T47D (cell line): ENCODE measurements at places on chromosomes 4 and X.

- DNase-seq: no peak
Measured at GRCh38 chrX:49192722-49193328, 6.7 kb upstream of the PRICKLE3 start.

DNA sequence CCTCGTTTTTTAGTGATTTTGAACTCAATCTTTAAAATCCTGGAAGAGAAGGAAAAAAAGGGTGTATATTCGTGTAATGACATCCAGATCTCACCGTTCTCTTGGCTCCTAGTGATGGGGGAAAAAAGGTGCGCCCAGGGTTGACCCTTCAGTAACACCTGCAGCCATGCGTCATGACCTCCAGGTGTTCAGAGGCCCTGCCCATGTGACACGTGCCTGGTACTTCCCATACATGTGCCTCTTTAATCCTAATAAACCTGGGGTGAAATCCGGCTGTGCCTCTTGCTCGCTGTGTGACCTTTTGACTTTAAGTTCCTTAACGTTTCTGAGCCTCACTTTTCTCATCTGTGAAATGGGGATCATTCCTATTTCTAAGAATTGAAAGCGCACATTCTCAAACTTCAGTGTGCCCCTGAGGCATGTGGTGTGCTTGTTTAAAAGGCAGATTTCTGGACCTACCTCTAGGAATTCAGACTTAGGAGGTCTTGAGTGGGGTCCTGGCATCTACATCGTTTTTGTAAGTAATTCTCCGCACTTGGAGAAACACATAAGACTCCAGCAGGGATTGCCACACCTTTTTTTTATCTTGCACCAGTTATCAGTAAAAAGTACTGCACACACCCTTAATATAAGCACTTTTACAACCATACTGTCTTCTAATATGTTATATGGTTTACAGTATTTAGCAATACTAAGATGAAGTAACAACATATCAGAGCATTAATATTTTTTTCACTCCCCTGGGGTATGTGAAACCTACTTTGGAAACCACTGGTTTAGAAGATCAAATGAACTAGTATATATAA, 90.1 kb downstream of the RELL1 start:
- no peak for DNase-seq

DNA sequence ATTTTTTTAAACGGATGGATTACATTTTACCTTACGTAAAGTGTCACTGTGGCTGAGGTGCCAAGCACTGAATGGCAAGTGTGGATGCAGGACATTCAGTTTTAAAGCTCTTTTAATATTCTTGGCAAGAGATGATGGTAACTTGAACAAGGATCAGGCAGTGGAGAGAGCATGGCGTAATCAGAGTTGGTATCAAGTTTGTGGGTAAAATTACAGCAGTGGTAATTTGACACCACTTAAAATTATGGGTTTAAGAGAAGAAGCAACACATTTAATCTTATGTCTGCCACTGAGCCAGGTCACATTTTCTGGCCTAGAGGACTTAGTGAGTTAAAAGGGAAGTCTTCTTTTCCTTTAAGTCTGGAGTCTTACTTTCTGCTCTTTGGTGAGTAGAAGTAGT, 100.5 kb downstream of the NAA11 start:
- DNase-seq: no peak

DNA sequence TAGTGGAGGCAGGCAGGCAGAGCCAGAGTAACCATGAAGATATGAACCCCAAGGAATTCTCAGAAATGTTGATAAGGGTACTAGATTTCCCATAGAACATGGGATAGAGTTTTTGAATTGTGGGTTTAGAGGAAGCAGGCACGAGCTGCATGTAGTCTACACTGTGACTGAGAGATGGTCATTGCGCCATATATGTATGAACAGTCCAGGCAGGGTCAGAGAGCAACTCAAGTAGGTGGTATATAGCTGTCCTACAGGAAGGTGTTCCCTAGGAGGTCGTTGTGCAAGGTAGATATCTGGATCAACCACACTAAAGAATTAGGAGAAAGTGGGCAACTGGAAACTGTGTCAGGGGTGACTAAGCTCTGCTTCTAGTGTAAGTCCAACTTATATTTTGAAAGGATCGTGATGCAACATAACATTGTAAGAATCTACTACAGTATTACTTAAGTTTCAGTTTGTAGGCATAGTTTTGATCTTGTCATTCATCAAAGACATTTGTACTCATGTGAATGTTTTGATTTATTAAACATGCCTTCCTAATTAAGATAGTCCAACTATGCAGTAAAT, 94.6 kb downstream of the HPGD start:
- DNase-seq: no peak

- DNase-seq: no peak
Measured at GRCh38 chrX:40096395-40097091, 1.2 kb downstream of the BCOR start.

GRCh38 chr4:13178621-13179020, 305.5 kb downstream of the RAB28 start:
- DNase-seq: no peak
